ENCODE measurements at places on chromosomes 4 and X.
A peak's percentile ranks its signal among the peaks of the same experiment; 100 is the strongest.

- no peak for DNase-seq
Observed at GRCh38 chr4:92678292-92678691, 374.5 kb downstream of the GRID2 start.

GRCh38 chr4:5500165-5500564, 208.2 kb downstream of the EVC2 start:
- DNase-seq, result no peak

GRCh38 chrX:78527818-78528217, 131.3 kb downstream of the RTL3 start:
- no peak for DNase-seq

- peak; percentile 29 for DNase-seq
Observed at GRCh38 chrX:100413229-100413628, 3.2 kb upstream of the PCDH19 start.

- DNase-seq, result no peak
Observed at GRCh38 chr4:179583221-179583620, 2141.0 kb upstream of the AGA start.

DNA sequence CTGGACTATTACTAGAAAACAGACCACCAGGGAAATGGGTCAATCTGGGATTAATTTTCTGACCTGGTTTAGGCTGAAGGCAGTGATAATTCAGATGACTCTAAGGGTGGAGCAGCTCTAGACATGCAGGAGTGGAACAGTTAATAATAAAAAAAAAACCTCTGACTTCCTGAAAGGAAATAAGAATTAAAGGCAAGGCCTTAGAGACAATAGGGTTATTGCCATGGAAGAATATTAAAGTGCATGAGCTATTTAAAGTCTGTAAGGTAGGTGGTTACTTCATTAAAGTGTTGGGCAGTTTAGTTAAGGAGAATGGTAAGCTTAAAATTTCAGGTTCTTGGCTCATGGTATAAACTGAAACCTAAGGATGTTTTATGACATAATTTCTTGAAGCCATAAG, 14.6 kb upstream of the ADH5 start:
- no peak for DNase-seq

DNA sequence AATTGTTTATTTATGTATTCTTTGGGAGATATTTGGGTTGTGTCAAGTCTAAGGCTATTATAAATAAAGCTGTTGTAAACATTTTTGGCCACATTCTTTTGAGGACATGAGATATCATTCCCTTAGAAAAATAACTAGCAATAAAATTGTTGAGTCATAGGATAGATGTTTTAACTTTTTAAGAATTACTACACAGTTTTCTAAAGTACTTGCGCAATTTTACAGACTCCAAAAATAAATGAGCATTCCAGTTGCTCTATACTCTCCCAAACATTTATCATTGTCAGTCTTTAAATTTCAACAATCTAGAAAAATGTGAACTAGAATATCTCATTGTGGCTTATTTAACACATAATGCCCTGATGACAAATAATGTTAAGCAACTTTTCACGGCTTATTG, 189.1 kb upstream of the ADGRL3 start:
- DNase-seq, result no peak

- peak; percentile 28 for DNase-seq
Observed at GRCh38 chr4:25088093-25088952, 57.6 kb upstream of the LGI2 start.

DNA sequence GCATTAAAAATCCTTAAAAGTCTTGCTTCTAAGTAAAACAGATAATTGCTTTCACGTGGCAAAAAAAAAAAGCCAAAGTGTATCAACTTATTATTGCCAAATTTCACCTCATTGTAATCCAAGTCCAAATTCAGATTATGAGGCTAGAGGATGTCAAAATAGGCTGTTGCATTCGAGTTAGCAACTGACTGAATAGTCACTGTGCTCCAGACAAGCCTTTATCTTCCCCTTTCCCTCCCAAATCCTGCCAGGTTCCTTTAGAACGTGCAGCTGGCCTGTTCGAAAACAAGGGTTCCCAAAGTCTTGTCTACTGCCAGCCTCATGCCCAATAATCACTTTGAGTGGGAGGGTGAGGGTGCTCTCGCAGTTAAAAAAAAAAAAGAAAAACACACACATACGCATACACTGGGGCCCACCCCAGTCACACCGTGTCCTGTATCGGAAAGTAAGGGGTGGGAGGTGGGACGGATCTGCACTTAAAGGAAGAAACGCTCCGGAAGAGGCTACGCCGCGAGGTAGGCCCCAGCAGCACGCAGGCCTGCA, 603 bp downstream of the MAD2L1 start:
- DNase-seq, result peak; percentile 76

DNA sequence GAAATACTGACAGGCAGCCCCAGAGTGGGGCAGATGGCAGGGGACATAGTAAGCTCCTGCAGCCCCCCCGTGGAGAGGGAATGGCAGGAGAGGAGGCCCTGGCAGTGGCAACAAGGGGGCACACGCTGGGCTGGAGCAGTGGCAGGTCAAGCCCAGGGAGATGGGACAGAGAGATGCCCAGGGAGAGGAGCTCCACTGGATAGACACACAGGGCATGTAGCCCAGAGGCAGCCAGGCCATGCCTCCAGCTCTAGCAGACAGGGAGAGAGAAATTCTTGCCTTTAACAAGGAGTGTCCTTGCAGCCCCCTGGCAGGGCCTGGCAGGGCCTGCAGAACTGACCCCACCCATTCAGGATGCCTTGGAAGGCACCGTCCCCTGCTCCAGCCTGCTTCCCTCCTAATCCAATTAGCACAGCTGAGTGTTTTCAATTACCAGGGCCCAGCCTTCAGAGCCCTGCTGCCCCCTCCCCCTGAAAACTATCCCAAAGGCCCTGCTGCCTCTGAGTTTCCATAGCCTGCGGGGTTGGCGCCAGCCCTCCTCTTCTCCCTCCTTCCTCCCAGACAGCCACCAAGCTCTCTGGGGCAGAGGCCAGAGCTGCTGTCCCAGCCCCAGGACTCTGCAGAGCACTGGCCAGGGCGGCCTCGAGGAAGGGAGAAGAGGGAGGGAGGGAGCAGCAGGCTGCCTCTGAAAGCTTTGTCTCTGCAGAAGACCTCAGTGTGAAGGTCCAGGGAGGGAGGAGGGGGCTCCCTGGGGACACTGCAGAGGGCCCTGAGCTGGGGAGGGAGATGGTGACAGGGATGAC, 12.5 kb downstream of the L1CAM start:
- no peak for DNase-seq

- no peak for DNase-seq
Observed at GRCh38 chr4:110634350-110635162, 11.7 kb upstream of the PITX2 start.

GRCh38 chr4:7873881-7874280, 65.8 kb downstream of the AFAP1 start:
- DNase-seq, result no peak

- DNase-seq, result no peak
Observed at GRCh38 chr4:113452152-113452551, 309.4 kb downstream of the CAMK2D start.

DNA sequence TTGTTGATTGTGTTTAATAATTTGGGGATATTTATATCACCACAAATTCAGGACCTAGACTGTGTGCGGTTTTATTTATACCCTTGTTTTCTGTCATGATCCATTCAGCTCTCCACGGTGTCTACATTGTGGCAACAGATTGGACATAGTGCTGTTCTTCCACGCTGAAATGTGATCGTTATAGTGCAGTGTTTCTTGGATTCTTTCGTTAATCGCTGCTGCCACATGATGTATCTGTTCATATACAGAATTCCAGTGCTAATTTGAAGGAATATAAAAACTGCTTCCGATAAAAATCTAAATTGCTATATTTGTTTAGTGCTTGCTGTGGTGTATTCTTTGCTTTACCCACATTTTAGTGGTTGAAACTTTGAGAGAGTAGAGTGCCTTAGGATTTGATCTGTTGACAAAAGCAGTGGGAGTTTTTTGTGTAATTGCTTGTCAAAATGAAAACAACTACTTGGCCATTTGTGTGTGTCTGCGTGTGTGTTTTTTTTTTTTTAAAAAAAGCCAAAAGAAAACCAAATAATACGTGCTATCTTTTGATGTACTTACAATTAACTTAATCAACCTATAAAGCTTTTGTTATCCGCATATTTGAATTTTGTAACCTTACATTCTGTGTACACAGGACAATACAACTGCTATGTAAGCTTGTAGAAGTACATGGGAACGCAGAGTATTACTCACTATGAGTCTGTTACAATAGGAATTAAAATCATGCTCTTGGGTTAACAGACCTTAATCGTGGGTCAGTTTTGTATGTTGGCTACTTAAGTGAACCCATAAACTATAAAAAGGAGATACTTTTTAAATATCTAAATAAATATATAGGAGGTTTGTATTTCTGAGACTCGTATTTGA, 353.3 kb downstream of the ARHGAP24 start:
- DNase-seq, result no peak

DNA sequence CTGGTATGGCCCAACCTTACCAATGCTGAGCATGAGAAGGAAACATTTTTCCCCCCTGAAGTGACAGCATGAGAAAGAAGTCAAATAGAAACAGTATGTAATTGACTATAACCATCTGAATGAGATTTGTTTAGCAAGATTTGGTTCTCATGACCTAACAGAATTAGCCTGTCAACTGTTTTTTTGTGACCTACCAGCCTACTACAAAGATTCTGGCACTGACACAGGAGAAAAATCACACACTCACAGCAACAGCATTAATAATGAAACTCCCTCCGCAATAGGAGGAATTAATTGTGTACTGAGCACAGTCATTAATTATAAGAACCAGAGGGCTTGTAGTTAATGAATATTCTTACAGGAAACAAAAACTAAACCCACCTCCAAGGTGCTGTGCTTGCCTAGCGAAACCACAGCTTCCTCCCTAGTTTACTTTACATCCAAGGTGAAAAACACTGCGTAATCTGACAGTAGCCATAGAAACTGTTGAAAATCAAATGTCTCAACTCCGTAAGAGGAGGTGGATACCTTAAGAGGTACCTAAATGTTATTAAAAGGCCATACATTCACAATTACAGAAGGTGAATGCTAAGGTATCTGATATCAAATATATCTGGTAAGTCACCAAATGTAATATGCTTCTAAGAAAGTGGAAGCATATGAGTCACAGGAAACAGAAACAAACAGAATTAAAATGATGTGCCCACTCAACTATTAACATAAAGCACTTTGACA, 34.9 kb downstream of the MMRN1 start:
- DNase-seq, result no peak

GRCh38 chr4:32560306-32560705, 1840.1 kb downstream of the PCDH7 start:
- DNase-seq, result no peak

DNA sequence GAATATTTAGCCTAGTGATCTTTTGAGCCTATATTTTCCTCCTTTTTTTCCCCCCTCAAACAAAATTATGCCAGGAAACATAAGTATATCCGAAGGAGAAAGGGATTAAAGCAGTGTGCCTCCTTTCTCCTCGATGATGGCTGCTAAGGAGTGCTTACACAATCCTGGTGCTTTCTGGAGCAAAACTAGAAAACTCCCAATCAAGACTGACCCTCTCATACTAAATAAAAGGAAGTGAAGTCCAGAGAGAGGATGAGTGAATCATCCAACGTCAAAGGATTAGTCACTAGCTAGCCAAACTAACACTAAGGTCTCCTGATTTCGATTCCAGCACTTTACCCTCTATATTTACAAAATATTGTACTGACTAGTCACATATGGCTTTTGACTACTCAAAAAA, 146.8 kb downstream of the PPP3CA start:
- DNase-seq, result no peak

DNA sequence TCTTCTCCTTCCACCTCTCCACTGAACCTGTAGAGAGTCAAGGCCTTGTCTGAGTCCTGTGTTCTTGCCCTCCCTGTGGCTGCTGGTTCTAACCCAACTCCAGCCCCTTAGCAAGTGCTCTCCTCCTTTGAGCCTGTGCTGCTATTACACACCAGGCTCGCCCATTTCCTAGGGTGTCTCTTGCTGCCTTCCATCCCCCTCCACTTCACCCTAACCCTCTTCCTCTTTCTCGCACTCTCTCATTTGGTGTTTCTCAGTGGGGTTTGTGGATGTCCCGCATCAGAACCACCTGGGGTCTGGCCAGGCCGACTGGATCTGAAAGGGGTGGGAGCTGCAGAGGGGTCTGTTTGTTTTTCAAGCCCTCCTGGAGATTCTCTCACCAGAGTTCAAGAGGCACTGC, 156.7 kb downstream of the SPRY1 start:
- DNase-seq, result no peak

GRCh38 chrX:66126662-66127061, 37.4 kb upstream of the HEPH start:
- no peak for DNase-seq

DNA sequence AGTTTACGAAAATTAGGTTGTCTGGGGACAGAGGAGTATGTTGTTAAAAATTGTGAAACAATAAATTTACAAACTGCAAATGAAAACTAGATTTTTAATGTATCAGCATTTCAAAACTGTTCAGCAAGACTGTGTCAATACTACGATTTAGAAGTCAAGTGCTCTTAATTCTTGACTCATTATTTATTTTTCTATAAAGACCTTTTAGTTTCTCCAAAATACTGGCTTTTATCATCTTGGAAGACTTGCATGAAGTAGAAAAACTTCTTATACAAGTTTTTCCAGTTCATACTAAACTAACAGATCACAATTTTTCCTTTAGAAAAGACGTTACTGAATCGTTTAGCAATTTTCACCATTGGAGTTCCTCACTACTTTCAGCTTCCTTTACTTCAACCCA, 231.4 kb downstream of the PPP3CA start:
- no peak for DNase-seq

DNA sequence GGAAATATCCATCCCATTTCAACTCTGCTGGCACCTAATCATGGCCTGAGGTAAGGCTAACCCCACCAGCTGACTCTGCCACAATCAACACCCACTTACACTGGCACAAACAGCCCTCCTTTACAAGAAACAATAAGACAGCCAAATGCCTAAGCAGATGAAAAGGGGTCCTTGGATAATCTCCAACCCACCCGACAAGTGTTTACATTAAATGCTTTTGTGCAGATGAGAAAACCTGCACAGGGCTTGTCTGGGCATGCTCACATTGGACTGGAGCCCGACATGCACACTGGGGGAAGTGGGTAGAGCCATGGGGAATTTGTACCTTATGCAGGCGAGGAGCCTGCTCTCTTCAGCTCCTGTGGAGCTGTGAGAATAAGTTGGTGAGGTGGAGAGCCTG, 138.9 kb upstream of the ITM2A start:
- no peak for DNase-seq

DNA sequence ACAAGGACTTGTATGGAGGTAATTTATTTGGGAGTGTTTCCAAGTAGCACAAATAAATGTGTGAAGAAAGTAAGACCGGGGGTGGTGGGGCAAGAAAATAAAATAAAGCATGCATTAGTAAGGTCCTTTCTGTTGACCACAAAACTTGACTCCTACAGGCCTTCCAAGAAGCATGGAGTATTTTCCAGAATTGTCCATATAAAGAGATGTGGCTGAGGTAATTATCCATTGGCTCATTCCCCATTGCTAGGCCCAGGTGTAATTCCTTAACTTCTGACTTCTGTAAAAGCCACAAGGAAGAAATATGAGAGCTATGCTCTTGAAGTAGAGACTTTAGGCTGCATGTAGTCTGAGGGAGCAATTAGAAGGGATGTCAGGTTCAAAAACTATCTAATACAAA, 430.5 kb upstream of the PABPC4L start:
- no peak for DNase-seq

- no peak for DNase-seq
Observed at GRCh38 chr4:25320773-25321172, 8.2 kb downstream of the ZCCHC4 start.

All from activated CD4-positive, alpha-beta T cell treated with anti-CD3 and anti-CD28 coated beads for 48 hours (primary cell).